T-helper 22 cell (primary cell): ENCODE measurements at places on chromosomes 11 and 22.

DNA sequence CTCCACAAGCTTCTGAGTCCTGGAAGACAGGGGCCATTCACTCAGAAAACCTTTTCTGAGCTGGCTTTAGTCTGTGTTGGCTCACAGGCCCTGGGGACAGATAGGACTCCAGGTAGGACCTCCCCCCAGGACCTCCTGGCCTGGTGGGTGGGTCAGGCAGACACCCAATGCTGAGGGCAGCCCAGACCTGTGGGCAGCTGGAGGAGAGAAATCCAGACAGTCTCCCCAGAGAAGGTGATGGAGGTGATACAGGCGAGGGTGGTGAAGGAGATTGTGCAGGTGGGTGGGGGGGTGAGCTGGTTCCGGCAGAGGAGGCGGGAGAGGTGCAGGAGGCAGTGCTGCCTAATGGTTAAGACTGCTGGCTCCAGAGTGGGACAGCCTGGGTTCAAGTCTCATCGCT is 15.6 kb downstream of the LRRC32 start:
- DNase-seq = no peak

- no peak for DNase-seq
Measured at GRCh38 chr22:28716686-28717085, 24.9 kb downstream of the CHEK2 start.

DNA sequence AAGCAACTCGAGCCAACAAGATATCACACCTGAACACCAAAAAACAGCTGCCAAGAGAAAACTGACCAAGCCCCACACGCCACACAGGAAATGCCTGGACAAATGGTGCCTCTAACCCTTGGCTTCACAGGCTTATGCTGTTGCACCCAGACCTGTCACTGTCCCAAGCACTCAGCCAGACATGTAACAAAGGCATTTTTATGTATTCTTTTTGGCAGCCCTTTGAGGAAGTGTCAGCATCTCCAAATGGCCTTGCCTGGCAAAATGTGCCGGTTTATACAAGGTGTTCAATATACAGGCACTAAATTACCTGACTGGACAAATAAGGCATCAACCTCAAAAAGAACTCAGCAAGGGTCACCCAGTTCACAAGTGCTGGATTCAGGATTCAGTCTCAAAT is 6.1 kb downstream of the HDHD5 start:
- DNase-seq = no peak

DNA sequence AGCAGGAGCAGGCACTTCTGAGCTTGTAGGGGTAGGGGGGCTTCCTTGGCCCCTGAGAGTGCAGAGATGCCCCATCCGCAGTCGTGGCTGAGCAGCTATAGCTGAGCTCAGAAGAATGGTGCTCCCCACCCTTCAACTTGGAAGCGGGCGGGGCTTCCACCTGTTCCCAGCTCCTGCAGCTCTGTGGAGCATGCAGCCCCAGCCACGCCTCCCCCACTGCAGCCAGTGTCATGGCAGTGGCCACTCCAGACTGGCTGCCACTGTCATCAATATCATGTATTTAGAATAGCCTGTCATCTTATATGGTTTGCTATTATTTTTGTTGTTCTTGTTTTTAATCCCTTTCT is 213.1 kb downstream of the LRRC4C start:
- DNase-seq = no peak
